ENCODE measurements at places on chromosomes 6 and 20. TPM values are rescaled to one million over a fixed set of nuclear protein-coding genes. Genes with fewer than 3 reads are reported as not detected.
A peak's percentile ranks its signal among the peaks of the same experiment; 100 is the strongest.

GRCh38 chr6:5093231-5094015 lies 8.3 kb downstream of the PPP1R3G start:
- DNase-seq, result peak; percentile 4

GRCh38 chr20:29318871-29319461 lies 1938.5 kb upstream of the DEFB115 start:
- DNase-seq, result no peak

- no peak for DNase-seq
Measured at GRCh38 chr6:75504465-75505222, 11.0 kb upstream of the FILIP1 start.

GRCh38 chr6:149861603-149862423 lies 2.3 kb downstream of the LRP11 start:
- no peak for DNase-seq

DNA sequence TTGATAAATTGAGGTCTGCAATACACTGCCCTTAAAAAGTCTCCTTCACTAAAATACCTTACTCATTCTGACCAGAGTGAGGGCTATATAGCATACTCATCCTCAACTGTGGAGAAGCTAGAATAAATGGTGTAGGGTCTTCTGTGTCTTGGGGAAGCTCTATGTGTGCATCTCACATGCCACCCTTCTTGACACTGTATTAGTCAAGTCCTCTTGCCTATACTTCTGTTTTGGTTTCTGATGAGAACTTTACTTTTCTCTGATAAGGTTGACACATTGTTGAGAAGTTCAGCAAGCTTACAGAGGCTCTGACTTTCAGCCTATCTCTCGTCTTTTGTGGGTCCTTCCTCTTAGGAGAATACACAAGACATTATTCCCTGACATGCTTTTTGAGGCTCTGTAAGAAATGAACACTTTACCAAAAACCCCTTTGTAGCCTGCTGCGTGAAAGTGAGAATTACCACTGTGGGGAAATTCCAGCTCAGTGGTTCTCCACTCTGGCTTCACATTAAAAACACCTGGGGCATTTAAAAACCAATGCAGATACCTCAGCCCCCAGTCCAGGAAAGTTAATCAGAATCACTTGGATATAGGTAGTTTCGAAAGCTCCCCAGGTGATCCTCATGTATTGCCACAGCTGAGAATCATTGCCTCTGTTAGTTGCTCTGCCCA lies 372.1 kb upstream of the HS3ST5 start:
- no peak for DNase-seq

- DNase-seq, result peak; percentile 91
Measured at GRCh38 chr6:73803562-73804241, 107.7 kb downstream of the CD109 start.

DNA sequence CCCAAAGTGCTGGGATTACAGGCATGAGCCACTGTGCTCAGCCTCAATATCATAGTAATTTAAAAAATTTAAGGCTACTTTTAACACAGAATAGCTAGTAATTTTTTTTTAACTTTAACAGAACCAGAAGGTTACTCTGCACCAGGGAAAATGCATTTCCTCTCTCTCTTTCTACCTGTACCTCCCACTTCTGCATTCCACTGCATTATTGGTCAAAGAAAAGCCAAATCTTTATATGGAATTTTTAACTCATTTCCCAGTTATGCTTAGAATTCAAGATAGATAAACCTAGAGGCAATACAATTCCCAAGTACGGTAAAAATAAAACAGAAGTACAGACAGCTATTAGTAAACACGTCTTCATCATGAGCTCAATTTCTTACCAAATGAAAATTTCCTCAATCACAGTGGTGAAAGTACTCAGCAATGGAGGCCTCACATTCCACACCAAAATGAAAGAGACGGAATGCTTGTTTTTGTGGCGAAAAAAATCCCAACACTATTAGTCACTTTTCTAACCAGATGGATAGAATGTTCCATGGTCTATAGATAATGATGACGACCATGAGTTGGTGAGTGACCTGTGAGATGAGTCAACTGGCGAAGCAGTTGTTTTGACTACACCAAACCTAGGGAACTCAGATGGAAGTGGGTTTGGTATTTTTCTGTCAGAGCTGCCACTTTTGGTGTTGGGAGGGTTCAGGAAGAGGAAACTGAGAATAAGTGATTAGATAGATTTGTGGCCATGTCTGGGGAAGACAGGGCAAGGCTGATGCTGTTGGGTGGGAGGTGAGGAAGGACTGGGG lies 104.7 kb upstream of the SGK1 start:
- DNase-seq, result peak; percentile 98

GRCh38 chr20:41082306-41082705 lies 53.7 kb downstream of the TOP1 start:
- DNase-seq, result no peak

DNA sequence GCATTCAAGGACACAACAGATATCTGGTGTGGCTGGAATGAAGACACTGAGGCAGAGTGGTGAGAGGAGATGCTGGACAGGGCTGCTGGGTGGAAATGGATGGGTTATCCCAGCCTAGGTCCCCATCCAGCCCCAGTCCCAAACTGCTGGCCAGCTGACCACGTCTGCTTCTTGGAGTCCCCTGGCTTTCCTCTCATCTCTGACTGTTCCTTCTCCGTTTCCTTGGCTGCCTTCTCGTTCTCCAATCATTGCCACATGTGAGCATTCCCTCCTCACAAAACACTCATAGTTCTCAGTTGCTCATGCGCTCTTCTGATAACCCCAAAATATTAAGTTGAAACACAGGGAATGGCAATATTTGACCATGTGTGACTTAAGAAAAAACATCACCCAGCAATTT lies 31.5 kb downstream of the MAFB start:
- DNase-seq, result no peak

- DNase-seq, result no peak
Measured at GRCh38 chr6:111549746-111550145, 55.9 kb downstream of the TRAF3IP2 start.

GRCh38 chr6:110557199-110557598 lies 80.8 kb upstream of the SLC22A16 start:
- DNase-seq, result no peak

DNA sequence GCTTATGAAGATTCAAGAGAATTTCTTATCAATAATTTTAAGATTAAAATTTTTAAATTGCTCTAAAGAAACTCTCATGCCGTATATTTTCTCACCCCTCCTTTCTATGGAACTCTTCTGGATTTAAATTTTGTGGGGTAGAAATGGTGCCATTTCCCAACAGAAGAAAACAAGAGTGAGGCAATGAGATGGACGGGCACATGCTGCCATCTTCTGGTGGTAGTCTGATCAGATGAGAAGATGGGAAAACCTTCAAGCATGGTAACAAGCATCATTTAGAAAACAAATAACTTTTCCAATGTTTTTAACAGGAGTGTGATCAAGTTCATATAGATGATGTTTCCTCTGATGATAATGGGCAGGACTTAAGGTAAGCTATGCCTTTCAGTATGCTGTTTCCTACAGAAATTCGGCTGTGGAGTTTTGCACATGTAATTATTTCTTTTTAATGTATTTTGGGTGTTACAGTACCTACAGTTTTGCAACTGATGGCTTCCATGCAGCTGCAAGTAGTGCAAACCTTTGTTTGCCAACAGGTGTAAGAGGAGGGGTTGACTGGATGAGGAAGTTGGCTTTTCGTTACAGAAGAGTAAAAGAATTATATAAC lies 271.4 kb downstream of the EYA4 start:
- DNase-seq, result peak; percentile 35

DNA sequence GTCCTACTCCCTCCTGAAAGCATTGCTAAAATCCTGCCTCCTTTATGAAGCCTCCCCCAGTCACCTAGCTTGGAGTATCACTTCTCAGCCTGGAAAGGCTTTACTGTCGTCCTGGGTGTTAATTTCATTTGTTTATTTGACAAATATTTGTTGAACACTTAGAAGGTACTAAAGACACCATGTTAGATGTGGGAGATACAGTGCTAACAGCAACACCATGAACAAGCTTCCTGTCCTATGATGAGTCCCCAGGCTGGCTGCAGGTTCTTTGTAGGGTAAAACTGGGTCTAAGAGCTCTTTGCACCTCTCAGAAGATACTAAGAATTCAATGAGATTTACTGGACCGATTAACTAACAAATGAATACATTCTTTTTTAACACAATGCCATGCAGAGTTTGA lies 109.2 kb upstream of the TMEM170B start:
- no peak for DNase-seq

DNA sequence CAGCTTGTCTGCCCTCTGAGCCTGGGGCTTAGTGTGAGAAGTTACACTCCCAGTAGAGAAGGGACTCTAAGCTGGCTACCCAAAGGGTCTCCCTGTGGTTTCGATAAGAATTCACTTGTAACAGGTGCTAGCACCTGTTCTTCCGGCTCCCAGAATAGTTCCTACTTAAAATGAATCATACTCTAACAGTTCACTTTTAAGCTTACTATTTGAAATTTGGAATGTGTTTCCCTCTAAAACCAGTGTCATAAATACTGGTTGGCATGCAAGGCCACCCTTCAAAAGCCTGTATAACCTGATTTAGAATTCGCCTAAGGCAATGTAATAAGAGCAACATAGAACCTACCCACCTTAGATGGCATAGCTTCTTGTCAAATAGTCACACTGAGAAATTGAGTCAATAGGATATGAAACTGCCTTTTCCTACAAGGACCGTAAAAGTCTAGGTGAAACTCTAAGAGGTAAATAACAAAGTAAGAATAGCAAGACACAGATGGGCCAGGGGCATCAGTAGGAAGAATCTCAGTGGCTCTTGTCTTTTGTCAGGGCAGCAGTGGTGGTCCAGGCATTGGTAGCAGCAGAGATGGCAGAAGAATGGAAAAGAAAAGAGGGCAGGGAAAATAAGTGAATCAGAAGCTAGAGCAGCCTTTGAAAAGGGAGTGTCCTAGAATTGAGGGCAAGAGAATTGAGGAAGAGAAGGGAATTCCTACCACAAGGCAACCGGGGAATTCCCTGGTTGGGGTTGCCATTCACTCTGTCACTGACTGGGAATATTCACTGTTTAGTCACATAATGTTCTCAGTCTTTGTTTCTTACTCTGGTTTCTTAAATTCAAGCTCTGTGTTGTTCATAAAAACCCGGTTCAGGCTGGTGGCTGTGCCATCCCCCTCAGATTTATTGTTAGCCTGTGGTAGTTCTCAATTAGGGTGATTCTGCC lies 91.5 kb downstream of the HIVEP2 start:
- peak; percentile 74 for DNase-seq

GRCh38 chr6:112176175-112176574 lies 78.2 kb downstream of the LAMA4 start:
- DNase-seq, result peak; percentile 18

DNA sequence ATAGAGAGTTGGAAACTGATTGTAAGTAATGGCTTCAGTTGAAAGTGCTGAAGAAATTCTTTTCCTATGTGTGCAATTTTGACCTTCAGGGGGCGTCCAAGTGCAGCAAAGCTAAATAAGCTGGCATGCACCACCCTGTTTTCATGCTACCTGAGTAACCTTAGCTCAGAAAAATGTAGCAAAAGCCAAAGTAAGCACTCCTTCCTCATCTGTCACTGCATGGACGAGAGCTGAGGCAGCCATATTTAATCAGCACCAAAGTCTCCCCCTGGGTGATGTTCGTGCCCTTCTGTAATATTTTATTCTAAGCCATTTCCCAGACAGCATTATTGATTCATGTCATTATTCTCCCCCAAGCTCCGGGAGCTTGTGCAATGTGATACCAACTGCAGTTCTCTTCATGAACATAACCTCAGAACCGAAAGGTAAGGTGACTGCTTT lies 123.1 kb downstream of the RPS12 start:
- peak; percentile 20 for DNase-seq

DNA sequence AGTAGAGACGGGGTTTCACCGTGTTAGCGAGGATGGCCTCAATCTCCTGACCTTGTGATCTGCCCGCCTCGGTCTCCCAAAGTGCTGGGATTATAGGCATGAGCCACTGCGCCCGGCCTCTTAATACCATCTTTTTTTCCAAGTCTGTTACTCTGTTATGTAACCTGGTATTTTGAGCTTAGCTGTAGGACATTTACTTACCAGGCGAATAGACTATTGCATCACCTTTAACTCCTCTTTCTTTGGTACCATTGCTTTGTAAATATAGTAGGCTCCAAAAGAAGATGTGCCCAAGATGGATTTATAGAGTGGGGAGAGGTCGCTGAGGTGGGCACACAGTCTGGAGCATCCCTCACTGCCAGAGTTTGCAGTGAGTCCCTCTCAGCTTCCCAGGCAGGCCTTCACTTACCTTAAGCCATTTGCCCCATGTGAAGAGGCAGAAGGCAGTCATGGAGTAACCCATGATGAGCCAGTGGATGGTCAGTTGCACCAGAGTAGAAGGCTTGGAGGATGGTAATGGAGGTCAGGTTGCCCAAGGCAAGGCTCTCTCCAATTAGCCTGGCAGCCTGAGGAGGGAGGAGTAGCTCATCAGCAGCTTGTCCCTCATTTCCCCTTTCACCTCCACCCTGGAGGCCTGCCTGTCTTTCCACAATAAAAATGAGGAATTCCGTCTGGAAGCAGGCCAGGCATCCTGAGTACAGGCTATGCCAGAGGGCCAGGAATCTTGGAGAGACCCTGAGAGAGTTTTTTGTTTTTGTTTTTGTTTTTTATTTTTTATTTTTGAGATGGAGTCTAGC lies 9.7 kb downstream of the TIAM2 start:
- DNase-seq, result peak; percentile 7

- DNase-seq, result peak; percentile 27
Measured at GRCh38 chr20:12207875-12208274, 290.2 kb downstream of the BTBD3 start.

DNA sequence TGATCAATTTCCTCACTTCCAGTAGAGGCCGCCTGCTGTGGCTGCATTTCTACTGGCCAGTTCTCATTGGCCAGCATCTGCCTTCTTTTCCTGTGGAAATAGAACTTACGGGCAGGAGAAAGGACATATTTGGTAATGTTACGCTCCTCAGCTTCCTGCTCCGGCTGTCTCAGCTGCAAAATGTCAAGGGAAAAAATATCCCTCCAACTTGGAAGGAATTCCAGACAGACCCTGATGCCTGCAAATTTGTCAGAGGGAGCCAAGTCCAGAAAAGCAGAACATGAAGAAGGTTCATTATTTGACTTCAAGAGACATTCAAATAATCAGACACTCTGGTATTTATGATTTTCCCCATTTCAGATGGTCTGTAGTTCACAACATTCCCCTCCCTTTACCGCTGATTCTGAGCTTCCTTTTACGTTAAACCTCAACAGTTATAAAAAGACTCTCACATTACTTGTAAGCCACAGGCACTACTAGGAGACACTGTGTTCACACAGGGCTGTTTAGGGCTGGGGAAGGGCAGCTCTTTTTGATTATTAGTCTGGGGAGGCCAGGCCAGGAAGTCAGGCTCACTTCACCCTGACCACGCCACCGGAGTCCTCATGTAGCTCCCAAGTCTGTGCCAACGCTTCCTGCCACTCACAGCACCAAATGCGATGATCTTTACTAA lies 179.6 kb upstream of the CCN2 start:
- peak; percentile 89 for DNase-seq

OTOR gene
- not detected for total RNA-seq

DST gene
- 79.0 TPM for total RNA-seq

DLL1 gene
- 2.7 TPM for total RNA-seq

THBS2 gene
- 90.8 TPM for total RNA-seq

ATP6V1G2 gene
- 2.3 TPM for total RNA-seq

LHFPL5 gene
- not detected for total RNA-seq

ZNF217 gene
- 16.8 TPM for total RNA-seq

Data from RPMI7951 (cell line).